GM04504 (cell line): ENCODE measurements at places on chromosomes 12 and 14.

DNA sequence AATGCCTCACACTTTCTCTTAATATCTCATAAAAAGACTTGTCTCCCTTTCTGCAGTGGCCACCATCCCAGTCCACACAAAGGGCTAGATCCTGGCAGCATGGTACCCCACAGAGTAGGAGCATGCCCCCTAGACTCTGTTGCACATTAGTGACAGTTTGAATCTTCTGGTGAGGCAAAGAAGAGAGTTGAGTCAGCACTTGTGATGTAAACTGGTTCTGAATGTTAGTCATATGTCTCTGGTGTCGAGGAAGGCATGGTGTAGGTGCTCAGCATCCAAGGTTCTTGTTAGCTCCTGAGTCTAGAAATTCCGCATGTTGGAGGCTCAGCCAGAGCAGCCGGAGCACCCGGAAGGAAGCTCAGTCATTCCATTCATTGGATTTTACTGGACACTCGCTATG is 9.8 kb downstream of the TTC9 start:
- no peak for DNase-seq

DNA sequence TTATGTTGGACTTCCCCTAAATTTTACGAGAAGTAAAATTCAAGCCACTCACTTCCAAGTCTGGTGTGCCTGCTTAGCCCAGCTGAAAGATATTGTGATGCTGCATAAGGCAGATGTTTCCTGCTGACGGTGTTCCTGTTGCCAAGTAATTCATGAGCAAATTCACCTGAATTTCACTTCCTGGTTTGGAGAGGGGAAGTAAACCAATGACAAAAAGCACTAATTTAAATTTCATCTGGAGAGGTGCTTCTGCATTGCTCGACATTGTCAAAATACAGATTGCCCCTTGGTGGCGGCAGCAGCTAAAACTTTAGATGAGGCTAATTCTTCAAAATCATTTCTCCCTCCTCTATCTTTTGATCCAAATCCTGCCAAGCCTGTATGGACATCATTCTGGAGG is 281.1 kb downstream of the AACS start:
- no peak for DNase-seq

GRCh38 chr14:77562681-77563080 is 53.8 kb downstream of the SPTLC2 start:
- no peak for DNase-seq

GRCh38 chr12:45435945-45436710 is 220.2 kb downstream of the ANO6 start:
- DNase-seq = no peak
